ENCODE measurements at places on chromosomes 1 and 21. TPM values are rescaled to one million over a fixed set of nuclear protein-coding genes. Genes with fewer than 3 reads are reported as not detected.

Gene MMEL1
- polyA plus RNA-seq = 2.9 TPM

Gene RAB25
- polyA plus RNA-seq = 46.2 TPM

Gene TMEM222
- polyA plus RNA-seq = 44.6 TPM

Gene NKAIN1
- polyA plus RNA-seq = 4.8 TPM

Gene AMY1C
- polyA plus RNA-seq = not detected

Gene LELP1
- polyA plus RNA-seq = not detected

Gene WNT2B
- 4.0 TPM for polyA plus RNA-seq

Gene SLC9C2
- 0.34 TPM for polyA plus RNA-seq

Gene NHLH1
- polyA plus RNA-seq = 0.24 TPM

Gene IQGAP3
- polyA plus RNA-seq = 15.2 TPM

Gene LRRC3
- 5.8 TPM for polyA plus RNA-seq

Gene TTC3
- polyA plus RNA-seq = 160 TPM

Gene NUDT4B
- polyA plus RNA-seq = 4.2 TPM

Gene TMEM269
- 1.1 TPM for polyA plus RNA-seq

Gene GSTM1
- 105 TPM for polyA plus RNA-seq

Gene CSMD2
- polyA plus RNA-seq = 0.84 TPM

Gene CACNA1S
- 0.44 TPM for polyA plus RNA-seq

All from renal cortex interstitium (tissue), 15 donors.